ENCODE measurements at places on chromosomes 7 and 10.

- DNase-seq = peak; percentile 54
Observed at GRCh38 chr7:73451780-73452398, 18.3 kb downstream of the FZD9 start.

- DNase-seq = no peak
Observed at GRCh38 chr10:10865913-10866312, 151.8 kb upstream of the CELF2 start.

DNA sequence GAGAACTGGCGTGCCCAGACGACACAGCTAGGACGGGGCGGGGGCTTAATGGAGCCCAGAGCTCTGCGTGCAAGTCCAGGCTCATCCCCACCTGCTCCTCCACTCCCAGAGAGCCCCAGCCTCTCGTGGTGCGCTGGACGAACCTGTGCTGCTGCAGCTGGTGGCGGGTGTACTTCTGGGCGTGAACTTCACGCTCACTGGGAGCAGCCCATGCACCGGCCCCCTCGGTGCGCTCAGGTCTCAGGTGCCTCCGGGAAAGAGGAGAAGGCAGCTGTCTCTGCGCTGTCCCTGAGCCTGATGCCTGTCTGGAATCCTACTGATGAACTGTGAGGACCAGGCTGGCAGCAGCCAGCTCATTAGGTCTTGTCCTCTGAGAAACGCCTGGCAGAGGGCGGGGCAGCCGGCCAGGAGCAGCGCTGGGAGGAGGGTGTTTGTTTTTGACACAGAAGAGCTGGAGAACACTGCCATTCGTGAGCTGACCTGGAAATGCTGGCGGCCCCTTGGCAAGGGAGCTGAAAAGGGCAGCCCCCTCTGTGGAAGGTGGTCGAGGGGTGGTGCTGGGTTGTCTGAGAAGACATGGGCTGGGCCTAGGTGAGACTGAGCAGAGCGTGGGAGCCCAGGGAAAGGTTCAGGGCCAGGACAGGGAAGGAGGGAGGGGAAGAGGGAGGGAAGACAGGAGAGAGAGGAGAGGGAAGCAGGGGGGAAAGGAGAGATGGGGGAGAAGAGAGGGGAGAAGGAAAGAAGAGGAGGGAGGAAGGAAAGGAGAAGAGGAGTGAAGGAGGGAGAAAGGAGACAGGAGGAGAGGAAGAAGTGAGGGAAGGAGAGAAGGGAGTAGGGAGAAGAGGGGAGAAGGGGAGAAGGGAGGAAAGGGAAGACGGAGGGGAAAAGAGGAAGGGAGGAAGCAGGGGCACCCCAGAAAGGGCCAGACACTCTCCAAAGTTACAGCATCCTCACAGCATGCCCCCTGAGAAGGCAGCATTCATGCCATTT is 53.5 kb upstream of the TNS3 start:
- no peak for DNase-seq

DNA sequence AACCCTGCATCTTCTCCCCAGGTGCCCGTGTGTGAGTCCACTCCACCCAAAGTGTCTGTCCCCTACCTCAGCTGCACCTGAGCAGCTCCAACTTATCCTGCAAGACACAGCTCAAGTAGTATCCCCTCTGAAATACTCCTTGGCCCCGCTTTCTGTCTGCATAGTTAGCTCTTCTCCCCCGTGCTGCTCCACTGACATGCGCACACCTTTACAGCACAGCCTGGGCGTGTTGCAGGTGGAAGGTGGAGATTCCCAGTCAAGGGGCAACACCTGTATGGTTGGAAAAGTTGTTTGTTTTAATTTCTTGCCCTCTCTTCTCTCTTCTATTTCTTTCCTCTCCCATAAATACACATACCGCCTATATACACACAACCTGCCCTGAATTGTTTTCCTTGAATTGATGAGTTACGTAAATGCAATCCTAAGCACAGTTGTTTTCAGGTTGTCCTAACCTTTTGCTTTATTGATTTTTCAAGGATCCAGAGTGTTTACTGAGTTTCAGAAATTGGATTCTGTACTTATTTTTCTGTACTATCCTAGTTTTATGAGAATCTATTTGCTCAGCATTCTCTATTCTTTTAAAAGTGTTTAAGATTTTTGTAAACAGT is 14.9 kb downstream of the MET start:
- DNase-seq = no peak

DNA sequence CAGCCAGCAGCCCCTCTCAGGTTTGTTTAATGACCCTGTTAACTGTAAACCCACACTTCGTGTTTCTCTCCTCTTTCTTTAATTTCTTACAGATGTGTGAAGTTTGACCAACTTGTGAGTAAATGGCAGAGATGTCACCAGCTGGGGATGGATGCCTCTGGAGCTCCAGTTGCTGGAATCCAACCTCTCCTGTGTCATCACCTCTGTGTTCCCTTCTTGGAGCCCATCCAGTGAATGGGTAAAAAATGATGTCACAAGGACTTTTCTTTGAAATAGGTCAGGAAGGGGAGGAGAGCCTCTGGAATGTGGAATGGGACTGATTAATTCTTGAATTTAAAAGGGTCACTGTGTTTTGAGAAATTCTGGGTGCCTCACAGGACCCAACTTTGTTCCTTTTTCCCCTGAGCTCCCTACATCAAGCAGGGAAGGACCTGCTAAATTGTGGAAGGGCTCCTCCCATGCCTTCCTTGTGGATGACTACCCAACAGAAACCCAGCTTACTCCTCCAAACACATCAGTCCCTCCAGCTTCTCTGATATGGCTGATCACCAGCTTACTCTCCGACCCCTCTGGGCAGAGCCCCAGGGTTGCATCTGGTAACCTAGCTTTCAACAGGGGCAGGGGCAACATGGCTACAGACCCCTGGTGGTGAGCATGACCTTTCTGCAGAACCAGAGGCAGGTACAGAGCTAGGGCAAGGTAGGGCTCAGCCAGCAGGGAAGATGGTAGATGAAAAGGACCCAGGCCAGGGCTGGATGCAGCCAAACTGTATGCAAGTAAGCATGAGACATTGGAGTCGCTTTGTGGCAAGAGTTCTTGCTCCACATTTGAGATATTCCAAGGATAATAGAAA is 67.5 kb downstream of the STRA8 start:
- DNase-seq = no peak

DNA sequence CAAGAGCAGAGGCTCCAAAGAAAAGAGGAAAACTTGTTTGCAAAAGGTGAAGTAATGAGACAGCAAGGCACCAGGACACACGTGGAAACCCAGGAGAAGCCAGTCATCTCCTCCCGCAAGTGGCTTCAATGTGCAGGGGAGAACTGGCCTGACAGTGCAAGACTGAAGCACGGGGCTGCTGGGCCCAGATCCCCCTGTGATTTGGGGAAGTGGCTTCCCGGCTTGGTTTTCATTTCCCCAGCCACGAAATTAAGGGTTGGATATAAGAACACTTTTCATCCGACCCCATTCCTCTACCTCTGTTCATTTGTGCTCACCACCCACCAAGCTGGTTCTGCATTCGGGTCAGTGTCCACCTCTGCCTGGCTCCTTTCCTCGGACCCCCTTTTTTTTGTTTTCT is 306.4 kb downstream of the FGFR2 start:
- DNase-seq = no peak

DNA sequence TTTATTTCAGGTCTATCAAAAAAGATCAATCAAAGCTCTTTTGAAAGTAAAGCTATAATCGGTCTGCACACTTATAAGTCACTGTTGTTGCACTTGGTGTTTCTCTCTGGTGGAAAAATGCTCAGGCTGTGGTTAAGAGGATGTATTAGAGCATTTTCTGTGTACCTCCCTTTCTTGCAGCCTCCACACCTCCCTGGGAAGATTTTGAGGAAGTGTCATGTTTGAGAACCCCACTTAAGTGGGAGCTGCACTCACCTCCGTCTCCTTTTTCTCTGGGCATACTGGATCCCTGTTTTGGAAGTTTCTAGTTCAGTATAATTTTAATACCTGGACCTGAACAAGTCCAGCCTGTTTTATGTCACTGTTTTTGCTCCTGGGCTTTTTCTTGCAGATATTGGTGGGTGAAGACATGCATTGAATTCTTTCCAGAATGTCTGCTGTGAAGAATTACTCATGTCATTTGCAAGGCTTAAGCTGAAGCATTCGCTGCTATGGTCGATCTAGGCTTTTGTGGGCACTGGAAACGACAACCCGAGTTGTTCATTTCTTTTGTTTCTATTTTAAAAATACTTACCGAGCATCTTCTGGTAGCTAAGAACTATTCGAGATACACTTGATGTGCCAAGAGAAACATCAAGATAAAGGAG is 36.6 kb downstream of the TCF7L2 start:
- no peak for DNase-seq

GRCh38 chr7:132575982-132576720 is at the start of gene PLXNA4:
Gene PLXNA4 (minus strand): TSS chr7:132576470. CDS start chr7:132508693, 67,777 bp downstream.
- DNase-seq = peak; percentile 21

GRCh38 chr7:2968176-2968575 is 75.5 kb downstream of the CARD11 start:
- no peak for DNase-seq

DNA sequence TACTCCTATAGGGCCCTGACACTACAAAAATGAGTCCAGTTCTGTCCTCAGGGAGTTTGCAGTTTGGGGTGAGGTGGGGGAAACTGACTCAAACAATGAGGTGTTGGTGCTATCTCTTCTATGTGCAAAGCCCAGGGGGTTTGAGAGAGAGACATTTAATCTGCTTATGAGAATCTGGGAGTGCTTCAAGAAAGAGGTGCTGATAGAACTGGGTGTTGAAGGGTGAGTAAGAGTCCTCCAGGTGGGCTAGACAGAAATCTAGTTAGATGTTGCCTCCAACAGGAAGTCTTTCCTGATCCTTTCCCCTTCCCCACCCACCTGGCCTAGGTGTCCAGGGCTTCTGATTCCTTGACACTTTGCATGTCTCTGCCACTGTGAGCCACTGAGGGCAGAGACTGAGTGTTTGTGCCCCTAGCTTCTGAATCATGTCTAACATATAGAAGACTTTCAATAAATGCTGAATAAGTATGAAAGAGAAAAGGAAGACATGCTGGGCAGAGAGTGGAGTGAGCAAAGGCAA is 53.0 kb downstream of the FAM241B start:
- no peak for DNase-seq

GRCh38 chr7:130268463-130269317 is 2.0 kb downstream of the CPA2 start:
- DNase-seq = no peak

DNA sequence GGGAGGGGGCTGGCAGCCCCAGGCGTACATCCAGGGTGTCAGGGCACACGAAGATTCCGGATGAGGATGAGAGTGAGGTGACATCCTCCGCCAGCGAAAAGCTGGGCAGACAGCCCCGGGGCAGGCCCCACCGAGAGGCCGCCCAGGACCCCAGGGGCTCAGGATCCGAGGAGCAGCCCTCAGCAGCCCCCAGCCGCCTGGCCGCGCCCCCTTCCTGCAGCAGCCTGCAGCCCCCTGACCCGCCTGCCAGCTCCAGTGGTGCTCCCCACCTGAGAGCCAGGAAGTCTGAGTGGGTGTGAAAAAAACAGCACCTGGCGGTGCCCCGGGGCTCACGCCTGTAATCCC is 3.2 kb downstream of the GJD4 start:
- DNase-seq = no peak

DNA sequence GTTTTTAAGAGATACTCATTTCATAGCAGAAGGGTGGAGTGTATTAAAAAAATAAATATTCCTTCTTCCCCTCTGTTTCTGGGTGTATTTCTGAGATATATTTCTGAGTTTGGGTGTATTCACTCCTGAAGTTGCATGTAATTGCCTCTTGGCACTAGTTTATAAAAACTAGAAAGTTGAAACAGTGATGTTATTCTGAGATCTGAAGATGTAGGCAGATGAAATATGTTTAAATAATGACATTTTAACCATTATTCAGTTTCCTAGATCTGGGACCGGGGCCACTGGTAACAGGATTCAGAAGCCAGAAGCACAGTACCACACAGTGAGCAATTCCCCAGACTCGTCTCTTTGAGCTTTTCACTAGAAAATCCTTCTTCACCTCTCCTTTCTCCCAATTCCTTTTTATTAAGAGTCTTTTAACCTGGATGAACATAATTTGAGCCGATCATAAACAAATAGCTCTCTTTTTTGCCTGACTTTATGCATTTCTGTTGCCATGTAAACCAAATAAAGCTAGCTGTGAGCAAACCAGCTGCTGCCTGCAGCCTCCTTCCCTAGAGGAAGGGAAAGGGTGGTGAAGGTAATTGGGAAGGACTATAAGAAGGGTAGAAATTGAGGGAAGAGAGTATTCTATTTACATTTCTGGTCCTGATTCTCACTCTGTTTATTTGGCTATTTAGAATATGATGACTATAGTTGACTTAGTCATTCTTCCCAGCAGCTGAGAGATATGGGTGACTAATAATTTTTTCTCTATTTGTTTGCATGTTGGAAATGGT is 101.8 kb upstream of the STRIP2 start:
- no peak for DNase-seq

GRCh38 chr7:55474944-55475854 is 97.1 kb downstream of the VOPP1 start:
- DNase-seq = peak; percentile 70

DNA sequence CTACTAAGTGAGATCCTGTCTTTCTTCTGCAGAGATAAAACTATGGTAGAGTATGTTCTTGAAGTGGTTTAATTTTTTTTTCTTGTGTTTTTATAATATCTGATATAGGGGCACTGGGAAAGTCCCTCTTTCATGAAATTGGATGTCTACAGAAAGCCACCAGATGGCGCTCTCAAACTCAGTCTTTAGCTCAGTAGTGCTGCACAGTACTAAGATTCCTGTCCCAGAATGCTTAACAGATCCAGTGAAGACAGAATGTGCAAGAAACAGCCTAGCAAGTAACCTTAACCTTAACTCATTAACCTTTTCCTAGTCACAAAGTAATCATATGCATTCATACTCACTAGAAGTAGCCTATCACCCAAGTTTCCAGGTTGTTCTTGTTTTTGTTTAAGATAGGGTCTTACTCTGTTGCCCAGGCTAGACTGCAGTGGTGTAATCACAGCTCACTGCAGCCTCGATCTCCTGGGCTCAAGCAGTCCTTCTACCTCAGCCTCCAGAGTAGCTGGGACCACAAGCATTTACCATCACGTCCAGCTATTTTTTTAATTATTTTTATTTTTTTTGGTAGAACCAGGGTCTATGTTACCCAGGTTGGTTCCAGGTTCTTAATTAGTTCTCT is 56.7 kb downstream of the IDE start:
- peak; percentile 79 for DNase-seq

GRCh38 chr7:95421847-95422444 is 12.9 kb downstream of the PON2 start:
- DNase-seq = no peak

DNA sequence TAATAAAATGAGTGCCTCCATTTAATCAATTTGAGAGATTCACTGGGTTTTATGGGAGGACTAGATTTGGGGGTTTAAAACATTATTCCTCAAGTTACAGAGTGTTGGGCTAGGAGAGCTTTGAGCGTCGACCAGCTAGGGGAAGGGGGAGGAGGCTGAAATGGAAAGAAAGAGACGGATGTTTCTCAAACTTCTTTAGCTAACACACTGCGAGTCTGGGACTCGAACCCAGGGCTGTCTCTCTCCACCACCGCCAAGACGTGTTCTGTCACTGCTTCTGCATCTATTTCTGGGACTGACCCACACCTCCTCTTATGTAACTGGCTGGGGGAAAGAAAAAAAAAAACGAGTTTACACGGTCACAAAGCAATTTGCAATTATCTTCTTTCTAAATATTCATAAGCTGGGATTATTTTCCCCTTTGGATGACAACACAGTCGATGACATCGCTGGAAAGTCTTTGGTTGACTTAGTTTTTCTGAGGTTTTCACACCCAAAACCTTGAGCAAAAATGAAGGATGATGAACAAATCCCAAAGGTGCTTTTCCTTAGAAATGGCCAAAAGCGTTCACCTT is 27.2 kb downstream of the CHST15 start:
- DNase-seq = no peak

- no peak for DNase-seq
Observed at GRCh38 chr10:129768437-129769355, 195.4 kb downstream of the EBF3 start.
